ENCODE measurements at places on chromosomes 12 and 14.
A peak's percentile ranks its signal among the peaks of the same experiment; 100 is the strongest.

DNA sequence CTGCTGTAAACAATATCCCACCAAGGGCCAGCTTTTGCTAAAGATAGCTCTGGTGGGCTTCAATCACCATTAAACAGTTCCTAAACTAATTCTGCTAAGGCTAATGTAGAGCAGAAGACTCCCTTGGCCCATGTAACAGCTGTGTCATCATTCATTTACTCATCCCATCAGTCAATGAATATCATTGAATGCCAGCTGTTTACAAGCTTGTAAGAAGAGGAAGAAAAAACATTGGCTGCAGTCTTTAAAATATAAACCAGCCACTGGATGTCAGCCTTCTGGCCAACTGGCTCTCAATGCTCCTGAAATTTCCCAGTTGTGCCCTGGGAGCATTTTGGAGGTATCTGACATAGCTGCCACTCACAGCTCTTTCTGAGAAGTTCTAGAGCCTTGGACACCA, 18.0 kb upstream of the MAP3K9 start:
- no peak for DNase-seq

DNA sequence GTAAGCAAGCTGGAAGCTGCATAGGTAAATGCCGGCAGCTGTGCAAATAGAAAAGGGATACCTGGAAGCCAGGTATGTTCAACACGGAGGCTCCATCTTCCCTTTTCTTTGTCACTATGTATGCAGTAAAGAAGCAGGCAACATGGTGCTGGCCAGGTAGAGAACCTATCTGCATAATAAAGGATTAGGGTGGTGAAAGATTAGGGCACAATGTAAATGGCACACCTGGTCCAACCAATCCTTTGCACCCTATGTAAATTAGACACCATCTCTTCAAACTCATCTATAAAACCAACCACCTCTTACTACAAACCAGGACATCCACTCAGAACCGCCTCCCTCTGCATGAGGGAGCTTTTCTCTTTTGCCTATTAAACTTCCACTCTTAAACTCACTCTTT, 32.3 kb downstream of the RPS29 start:
- no peak for DNase-seq

DNA sequence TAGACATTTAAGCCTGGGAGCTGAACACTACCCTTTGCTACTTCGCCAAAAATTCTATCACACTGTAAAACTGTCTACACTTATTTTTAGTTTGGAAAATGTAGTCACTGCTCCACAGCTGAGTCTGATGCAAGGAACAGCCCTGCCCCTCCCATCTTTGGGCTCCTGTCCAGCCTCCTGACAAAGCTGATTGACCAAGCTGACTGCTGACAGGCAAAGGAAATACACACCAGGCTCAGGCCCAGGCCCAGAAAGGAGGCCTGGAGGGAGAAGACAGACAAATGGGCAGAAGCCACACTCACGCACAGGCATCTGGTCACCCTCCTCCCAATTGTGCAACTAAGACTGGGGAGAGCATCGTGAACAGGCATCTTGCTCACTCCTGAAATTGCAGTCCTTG, 55.3 kb downstream of the ISCA2 start:
- no peak for DNase-seq

GRCh38 chr14:54650331-54650958, 83.5 kb downstream of the SAMD4A start:
- no peak for DNase-seq

- no peak for DNase-seq
Measured at GRCh38 chr14:64695071-64695470, 9.2 kb upstream of the PLEKHG3 start.

DNA sequence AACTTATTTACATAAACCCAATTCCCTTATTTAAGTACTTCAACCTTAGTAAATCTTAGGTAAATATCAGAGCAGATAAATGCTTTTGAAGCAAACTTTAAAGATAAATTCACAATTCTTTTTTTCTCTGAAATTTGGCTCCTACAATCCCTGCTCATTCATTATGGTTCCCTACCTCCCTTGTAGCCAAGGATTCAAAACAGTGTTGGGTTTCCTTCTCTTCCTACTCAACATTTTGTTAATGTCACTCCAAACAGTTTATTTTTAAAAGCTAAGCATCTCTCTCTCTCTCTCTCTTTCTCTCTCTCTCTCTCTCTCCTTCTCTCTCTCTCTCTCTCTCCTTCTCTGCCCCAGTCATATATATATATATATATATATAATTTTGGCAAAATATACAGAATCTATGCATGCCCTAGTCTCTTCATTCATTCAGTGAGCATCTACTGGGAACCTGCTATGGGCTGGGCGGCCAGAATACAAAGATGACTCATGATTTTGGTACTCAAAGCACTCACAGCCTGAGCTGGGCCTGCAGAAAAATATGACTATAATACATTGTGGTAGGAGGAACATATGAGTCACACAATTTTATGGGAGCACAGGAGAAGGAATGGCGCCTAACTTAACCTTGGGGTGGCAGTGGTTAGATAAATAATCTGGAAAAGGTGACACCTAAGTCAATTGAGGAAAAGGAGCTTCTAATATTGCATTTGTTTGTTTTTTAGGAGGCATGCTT, 123.7 kb upstream of the DHRS4 start:
- no peak for DNase-seq

DNA sequence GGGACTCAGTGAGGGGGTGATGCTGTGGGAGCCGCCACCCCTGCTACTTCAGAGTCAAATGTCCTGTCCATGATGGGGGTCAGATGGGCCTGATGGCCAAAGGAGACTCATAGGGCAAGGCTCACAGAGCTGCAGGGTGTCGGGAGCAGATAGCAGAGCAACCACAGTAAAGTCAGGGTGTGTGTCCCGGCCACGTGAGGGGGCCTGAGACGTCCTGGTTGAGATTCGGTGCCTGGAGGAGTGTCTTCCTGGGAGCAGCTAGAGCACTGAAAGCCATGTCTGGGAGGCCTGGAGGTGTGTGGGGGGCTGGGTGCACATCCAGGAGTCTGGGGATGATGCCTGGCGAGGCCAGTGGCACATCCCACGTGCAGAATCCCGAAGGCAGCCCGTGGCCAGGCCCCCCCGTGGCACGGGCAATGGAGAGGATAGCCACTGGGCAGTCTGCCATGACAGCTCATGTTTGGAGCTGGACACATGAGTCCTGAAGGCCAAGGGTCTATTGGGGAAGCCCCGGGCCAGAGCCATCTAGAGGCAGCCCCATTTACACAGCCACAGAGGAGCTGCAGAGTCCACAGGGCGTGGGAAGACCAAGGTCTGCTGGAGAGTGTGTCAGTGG, 308.0 kb upstream of the SFSWAP start:
- no peak for DNase-seq

- no peak for DNase-seq
Measured at GRCh38 chr14:68797121-68797670, 4.3 kb upstream of the ZFP36L1 start.

- DNase-seq: no peak
Measured at GRCh38 chr12:123398550-123399254, 14.8 kb downstream of the KMT5A start.

DNA sequence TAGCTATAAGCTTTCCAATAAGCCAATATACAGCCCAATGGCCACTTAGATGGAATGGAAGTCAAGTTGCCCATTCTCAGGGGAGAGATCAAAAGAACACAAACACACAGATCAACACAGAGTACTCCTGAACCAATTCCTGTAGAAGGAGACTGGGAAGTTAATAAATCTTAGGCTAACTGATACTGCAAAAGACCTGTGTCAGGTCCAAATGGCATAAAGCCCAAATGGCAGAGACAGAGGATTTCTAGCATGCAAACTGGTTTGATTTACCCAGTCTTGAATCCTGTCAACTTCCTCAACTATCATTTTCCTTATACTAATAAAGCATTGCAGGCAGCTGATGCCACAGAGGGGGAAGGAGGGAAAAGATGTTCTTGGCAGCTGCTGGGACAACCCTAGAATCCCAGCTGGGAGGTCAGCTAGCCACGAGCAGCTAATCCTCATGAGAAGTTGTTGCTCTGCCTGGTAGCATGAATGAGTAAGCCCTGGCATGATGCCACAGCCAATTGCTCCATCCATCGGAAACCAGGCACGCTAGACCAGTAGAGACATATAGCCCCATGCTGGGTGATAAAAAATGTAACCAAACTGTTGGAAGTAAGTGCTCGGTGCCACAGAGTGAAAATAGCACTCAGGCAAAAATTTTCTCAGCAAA, 26.2 kb downstream of the ANG start:
- DNase-seq: no peak

GRCh38 chr12:111436266-111436665, 30.5 kb downstream of the SH2B3 start:
- no peak for DNase-seq

DNA sequence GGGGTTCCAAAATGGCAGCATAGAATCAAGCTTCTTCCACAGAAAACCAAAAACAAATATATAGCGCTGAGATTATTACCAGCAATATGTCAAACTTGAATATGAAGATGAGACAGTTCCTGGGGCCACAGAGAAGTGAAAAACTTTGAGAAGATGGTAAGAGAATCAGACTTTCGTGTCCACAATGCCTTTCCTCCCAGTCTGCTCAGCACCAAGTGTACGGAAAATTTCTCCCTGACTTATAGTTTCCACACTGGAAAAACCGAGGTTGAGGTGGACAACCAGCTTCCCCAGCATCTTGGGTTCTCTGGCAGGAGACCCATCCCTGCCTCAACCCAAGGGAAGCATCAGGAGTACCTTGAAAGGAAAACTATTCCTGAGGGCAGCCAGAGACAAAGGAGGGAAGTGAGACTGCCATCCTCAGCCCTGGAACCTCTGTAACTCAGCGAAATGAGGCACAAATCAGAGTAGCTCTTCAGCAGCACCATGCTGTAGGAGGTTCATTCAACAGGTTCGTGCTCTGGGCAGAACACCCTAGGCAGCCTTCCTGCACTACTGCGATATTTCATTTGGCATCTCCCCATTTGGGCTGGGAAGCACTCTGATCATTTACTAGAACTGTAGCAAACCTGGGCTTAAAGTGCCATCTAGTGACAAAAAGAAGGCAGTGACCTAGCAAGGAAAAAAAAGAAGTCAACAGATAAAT, 52.4 kb upstream of the CAPRIN2 start:
- DNase-seq: no peak

DNA sequence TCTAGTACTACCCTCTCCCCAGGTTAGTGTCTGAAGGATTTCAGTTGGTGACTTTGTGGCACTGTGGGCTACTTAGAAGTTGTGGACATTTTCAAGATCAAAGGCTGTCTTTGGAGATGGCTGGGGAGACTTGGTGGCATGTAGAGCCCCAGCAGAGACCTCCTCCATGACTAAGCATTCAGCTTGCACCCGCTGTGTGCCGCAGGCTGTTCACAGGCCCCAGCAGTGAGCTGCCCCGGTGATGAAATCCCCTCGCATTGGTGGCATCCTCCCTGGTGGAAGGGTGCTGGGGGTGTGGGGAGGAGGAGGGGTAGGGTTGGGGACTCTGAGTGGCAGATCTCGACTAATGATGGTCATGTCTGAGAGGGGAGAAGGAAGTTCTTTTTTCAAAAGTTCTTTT, 173.9 kb downstream of the TSPAN9 start:
- DNase-seq: no peak

DNA sequence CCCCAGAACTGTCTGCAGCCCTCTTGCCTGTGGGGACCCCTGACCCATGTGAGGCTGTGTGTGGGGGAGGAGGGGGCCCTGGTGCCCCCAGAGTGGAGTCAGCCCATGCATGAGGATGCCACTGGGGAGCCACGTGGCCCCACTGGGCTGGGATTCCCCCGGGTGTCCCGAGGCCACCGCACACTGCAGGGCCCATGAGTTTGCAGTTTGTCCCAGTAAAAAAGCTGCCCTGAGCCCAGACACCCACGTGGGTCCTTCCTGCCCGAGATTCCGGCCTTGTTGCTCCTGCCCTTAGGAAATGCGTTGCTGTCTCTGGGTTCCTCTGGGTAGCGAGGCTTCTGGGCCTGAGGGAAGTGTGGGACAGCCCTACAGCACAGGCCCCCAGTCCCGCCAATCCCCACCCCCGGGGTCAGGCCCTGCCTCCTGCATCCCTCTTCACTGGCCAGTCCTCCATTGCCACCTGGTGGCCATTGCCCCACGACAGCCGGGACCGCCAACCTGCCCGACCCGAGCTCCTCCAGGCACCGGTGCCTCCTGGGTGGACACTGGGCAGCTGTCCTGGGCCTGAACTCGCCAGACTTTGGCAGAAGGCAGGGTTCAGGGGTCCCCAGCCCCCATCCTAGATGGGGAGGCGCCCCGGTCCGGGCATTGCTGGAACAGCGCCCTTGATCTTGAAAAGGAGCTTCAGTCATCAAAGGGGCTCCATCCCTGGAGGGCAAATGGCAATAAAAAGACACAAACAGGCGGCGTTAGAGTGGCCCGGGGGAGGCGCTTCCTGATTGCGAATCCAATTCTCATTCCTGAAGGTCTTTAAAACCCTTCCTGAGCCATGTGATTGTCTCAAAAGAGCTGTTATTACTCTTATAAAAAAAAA, 15.6 kb upstream of the C14orf180 start:
- peak; percentile 48 for DNase-seq

DNA sequence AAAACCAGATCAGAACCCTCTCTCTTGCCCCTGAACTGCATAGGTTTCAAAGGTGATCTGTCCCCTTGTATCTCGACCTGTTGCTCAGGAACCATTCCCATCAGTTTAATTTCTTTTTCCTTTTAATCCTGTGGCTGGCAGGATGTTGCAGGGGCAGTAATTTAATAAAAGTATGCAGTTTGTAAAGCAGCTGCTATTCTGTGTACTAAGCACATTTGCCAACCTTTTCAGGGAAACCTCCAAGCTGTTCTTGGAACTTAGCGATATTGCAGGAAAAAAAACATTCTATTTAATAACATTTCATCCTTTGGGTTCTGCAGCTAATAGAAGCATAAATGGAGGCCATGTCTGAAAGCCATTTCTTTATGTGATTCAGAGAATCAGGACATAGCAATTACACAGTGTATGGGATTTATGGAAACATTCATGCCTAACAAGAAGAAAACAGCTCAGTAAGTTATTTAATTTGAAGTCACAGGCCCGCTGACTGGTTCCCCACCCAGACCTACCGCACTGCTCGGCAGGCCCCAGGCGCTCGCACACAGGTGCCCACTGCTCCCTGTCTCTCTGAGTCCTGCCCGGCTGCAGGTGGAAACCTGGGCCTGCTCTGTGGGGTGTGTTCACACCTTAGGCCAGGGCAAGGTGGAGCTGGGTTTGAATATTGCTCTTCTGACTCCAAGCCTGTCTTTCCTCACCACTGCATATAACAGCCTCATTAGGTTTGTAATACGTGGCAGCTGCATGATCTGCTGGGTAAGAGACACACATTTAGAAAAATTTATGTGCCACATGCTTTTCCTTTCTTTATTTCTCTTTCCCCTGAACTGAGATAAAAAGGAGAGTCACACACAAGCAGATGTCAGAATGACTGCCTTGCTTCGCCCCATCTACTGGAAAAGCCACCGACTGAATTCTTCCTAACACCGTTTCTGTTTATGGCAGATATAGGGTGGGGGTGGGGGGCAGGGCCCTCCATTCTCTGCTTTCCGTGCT, 119.7 kb downstream of the SLC25A47 start:
- no peak for DNase-seq

All from activated T-cell treated with anti-CD3 and anti-CD28 coated beads for 24 hours (primary cell).